ENCODE measurements at places on chromosomes 3 and 15.

DNA sequence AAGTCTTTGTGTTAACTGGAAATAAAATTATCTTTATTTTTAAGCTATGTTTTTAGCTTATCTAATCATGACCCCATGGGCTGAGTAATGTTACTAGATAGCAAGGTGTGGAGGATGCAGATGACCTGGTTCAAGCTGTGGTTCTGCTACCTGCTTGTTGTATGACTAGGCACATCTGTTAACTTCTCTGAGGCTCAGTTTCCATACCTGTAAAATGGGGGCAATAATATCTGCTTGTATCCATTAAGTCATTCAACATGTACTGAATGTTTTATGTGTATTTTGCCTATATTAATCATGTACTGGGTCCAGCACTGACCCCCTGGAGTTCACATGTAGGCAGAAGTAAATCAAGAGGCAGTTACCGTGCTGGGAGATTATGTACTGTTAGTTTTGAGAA lies 51.5 kb downstream of the CEMIP start:
- no peaks in the 10 kb centered on the region for H3K36me3 ChIP-seq
- no peak overlapping the region for H3K27ac ChIP-seq
- no peak for ATAC-seq
- H3K4me1 ChIP-seq = no peaks in the 10 kb centered on the region
- no peaks in the 10 kb centered on the region for H3K27me3 ChIP-seq

- H3K27me3 ChIP-seq = no peaks in the 10 kb centered on the region
- ATAC-seq = no peak
- no peak overlapping the region for H3K4me3 ChIP-seq
- no peaks in the 10 kb centered on the region for H3K4me1 ChIP-seq
- H3K36me3 ChIP-seq = no peaks in the 10 kb centered on the region
- no peak overlapping the region for H3K27ac ChIP-seq
Measured at GRCh38 chr3:85476891-85477495, 518.2 kb downstream of the CADM2 start.

DNA sequence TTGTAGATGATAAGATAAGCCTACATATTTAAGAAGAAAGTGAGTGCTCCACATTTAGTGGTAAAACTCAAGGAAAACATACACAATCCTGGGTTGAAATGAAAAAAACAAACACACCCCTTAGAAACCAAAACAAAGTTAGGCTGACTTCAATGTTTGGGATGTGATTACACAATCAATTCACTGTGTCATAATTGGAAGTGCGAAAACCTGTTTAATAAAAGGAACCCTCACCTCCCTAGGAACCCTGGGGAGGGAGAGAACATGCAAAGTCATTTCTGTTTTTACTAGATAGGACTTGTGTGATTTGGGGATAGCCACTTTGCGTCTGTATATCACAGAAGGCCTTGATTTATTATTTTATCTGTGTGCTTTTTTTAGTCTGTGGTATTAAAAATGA lies 275.0 kb downstream of the NFKBIZ start:
- no peaks in the 10 kb centered on the region for H3K4me1 ChIP-seq
- H3K27ac ChIP-seq = no peak overlapping the region
- no peak for ATAC-seq

DNA sequence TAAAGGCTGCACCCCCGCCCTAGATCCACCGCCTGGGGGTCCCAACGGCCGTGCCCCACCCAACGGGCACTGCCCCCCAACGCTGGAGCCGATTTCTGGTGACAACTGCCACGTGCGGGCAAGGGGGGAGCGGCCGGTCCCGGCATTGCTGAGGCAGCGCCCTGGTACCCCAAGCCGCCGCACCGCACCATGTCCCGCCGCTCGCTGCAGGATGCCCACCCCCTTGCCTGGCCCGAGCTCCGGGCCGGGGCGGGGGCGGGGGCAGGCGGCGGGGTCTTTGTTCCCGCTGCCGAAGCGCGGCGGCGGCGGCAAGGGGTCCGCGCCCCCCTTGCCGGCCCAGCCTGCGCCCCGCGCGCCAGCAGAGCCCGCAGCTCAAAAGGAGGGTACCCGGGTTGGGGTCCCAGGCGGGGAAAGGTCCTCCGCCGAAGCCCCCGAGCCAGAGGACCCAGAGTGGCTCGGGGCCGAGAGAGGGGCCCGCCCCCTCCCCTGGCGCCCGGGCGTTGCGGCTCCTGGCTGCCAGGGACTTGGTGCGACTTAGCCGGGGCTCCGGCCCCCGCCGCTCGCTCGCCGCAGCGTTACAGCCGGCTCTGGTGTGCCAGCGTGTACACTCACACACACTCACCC lies 678 bp downstream of the SEMA7A start:
- H3K36me3 ChIP-seq = peaks cover 44% of the 10 kb centered on the region
- H3K4me3 ChIP-seq = peak overlapping the region; percentile 90
- no peak for ATAC-seq
- H3K4me1 ChIP-seq = peaks cover 30% of the 10 kb centered on the region

DNA sequence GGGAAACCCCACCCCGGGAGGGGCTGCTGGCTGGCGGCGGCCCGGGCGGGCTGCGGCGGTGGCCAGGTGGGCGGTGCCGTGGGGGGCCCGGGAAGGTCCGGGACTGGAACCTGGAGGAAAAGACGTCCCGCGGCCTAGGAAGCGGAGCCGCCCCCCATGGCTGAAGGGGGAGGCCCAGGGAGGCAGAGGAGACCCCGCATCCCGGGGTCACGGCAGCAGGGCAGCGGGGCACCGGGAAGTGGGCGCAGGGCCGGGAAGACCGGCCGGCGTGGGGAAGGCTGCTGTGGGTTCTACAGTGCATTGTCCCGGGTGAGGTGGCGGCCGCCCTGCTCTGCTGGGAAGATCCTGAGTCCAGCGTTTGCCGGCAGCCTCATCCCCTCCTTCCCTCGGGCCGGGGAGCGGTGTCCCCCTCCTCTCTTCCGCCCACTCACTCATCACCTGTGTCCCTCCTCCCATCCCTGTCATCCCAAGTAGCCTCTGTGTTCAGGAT lies 525 bp upstream of the FSTL1 start:
- H3K27ac ChIP-seq = no peak overlapping the region
- H3K4me1 ChIP-seq = peaks cover 6% of the 10 kb centered on the region
- H3K27me3 ChIP-seq = peaks cover 44% of the 10 kb centered on the region
- H3K36me3 ChIP-seq = peaks cover 6% of the 10 kb centered on the region
- H3K4me3 ChIP-seq = peak overlapping the region; percentile 52

GRCh38 chr15:53837263-53837662 lies 77.8 kb upstream of the WDR72 start:
- ATAC-seq = no peak
- no peak overlapping the region for H3K27ac ChIP-seq
- H3K27me3 ChIP-seq = no peaks in the 10 kb centered on the region
- H3K4me1 ChIP-seq = no peaks in the 10 kb centered on the region
- H3K4me3 ChIP-seq = no peak overlapping the region

DNA sequence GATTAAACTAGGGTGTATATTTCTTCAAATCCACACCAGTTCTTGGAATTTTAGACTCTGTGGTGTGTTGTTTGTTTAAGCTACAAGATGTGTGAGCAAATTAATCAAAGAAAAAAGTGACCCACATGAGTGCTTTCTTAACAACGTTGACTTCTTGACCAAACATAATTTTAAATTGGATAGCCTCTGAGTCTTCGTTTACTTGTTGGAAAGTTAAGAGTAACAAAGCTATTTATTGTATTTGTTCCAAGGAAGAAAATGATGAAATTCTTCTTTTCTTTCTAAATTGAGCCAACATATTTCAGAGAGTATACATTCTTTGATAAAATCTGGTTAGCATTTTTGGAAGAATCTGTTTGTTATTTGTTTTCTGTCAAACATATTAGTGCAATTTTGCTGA lies 99.9 kb upstream of the IGSF10 start:
- H3K4me1 ChIP-seq = no peaks in the 10 kb centered on the region
- no peak overlapping the region for H3K27ac ChIP-seq
- H3K36me3 ChIP-seq = no peaks in the 10 kb centered on the region
- no peak overlapping the region for H3K4me3 ChIP-seq

DNA sequence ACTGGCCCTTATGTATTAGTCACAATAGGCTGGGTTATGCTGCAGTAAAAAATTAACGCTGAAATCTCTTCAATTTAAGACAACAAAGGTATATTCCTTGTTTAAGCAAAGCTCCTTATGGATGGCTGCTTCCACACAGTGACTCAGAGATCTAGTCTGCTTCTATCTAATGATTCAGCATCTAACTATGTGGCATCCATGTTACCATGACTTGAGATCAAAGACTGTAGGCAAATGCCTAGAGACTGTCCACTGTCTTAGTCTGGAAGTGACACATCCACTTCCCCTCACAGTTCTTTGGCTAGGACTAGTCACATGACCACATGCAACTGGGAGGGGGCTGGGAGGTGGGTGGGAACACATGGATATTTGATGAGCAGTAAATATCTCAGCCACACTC lies 61.3 kb upstream of the PSMD6 start:
- H3K27me3 ChIP-seq = peaks cover 11% of the 10 kb centered on the region
- no peaks in the 10 kb centered on the region for H3K4me1 ChIP-seq
- H3K4me3 ChIP-seq = no peak overlapping the region
- ATAC-seq = no peak
- H3K27ac ChIP-seq = no peak overlapping the region

- H3K27ac ChIP-seq = no peak overlapping the region
- no peak overlapping the region for H3K4me3 ChIP-seq
- no peaks in the 10 kb centered on the region for H3K4me1 ChIP-seq
- peaks cover 26% of the 10 kb centered on the region for H3K27me3 ChIP-seq
- H3K36me3 ChIP-seq = no peaks in the 10 kb centered on the region
- ATAC-seq = no peak
Measured at GRCh38 chr15:82802497-82802896, 3.4 kb downstream of the FSD2 start.

GRCh38 chr3:45984331-45985312 lies 11.0 kb downstream of the FYCO1 start:
- peak overlapping the region; percentile 42 for H3K27ac ChIP-seq
- H3K4me3 ChIP-seq = peak overlapping the region; percentile 29
- H3K36me3 ChIP-seq = peaks cover 58% of the 10 kb centered on the region
- H3K27me3 ChIP-seq = no peaks in the 10 kb centered on the region
- peaks cover 34% of the 10 kb centered on the region for H3K4me1 ChIP-seq

GRCh38 chr3:26358405-26358804 lies 264.2 kb upstream of the LRRC3B start:
- ATAC-seq = no peak
- H3K27me3 ChIP-seq = no peaks in the 10 kb centered on the region
- H3K4me1 ChIP-seq = no peaks in the 10 kb centered on the region
- H3K27ac ChIP-seq = no peak overlapping the region
- H3K4me3 ChIP-seq = no peak overlapping the region

- no peak overlapping the region for H3K27ac ChIP-seq
- no peaks in the 10 kb centered on the region for H3K4me1 ChIP-seq
- no peak for ATAC-seq
- H3K4me3 ChIP-seq = no peak overlapping the region
- H3K27me3 ChIP-seq = peaks cover 41% of the 10 kb centered on the region
- H3K36me3 ChIP-seq = no peaks in the 10 kb centered on the region
Measured at GRCh38 chr3:13710251-13710650, 161.3 kb downstream of the FBLN2 start.

- H3K4me3 ChIP-seq = no peak overlapping the region
- peaks cover 17% of the 10 kb centered on the region for H3K4me1 ChIP-seq
- peak overlapping the region; percentile 82 for H3K27ac ChIP-seq
Measured at GRCh38 chr3:113954091-113954685, 6.4 kb downstream of the ZDHHC23 start.

DNA sequence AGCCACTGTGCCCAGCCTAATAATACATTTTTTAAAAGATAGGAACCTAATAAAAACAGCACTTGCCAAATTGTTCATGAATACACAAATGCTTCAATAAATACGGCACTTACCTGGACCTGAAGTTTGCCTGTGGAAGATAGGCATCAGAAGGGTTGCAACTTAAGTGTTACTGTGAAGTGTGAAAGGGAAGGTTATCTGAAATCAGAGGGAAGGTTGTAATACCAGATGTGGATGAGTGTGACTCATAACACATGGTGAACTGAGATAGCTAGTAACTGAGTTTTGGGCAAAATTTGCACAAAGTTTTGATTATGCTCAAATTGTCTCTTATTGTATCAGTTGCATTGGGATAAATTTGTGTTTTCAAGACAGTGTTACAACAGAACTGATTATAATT lies 68.0 kb downstream of the ATP11B start:
- no peak overlapping the region for H3K4me3 ChIP-seq
- H3K4me1 ChIP-seq = peaks cover 10% of the 10 kb centered on the region
- H3K27me3 ChIP-seq = no peaks in the 10 kb centered on the region

DNA sequence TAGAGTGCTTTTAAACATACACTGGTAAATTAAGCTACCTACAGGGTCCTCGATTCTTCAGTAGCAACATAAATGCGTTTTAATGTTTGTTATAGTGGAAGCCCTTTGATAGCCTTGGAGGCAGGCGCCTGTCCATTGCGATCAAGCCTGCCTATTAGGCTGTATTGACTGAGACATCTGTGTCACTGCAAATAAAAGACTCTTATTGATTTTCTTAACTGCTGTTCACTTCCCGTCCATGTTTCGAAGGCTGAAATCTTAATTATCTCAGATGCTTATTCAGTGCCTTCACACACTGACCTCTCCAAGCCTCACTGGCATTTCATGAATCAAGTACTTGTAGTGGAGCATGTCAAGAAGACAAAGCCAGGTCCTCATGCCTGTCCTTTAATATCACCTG lies 51.1 kb downstream of the MAP2K5 start:
- no peak for ATAC-seq
- peaks cover 61% of the 10 kb centered on the region for H3K36me3 ChIP-seq
- H3K4me1 ChIP-seq = no peaks in the 10 kb centered on the region

- H3K27ac ChIP-seq = peak overlapping the region; percentile 14
- ATAC-seq = no peak
- peaks cover 7% of the 10 kb centered on the region for H3K4me1 ChIP-seq
- H3K4me3 ChIP-seq = no peak overlapping the region
Measured at GRCh38 chr3:59407425-59407824, 357.6 kb upstream of the CFAP20DC start.

GRCh38 chr3:112335434-112335781 lies 2.5 kb downstream of the CD200 start:
- peaks cover 31% of the 10 kb centered on the region for H3K36me3 ChIP-seq
- H3K27me3 ChIP-seq = no peaks in the 10 kb centered on the region
- H3K27ac ChIP-seq = no peak overlapping the region
- H3K4me1 ChIP-seq = peaks cover 27% of the 10 kb centered on the region
- ATAC-seq = no peak
- H3K4me3 ChIP-seq = peak overlapping the region; percentile 92

- H3K4me3 ChIP-seq = no peak overlapping the region
- H3K27ac ChIP-seq = no peak overlapping the region
- H3K27me3 ChIP-seq = peaks cover 29% of the 10 kb centered on the region
- H3K4me1 ChIP-seq = peaks cover 8% of the 10 kb centered on the region
- H3K36me3 ChIP-seq = no peaks in the 10 kb centered on the region
Measured at GRCh38 chr15:65389226-65389625, 11.4 kb upstream of the IGDCC3 start.
